Esophagus muscularis mucosa (tissue), 4 donors: ENCODE measurements at places on chromosomes 6 and 20. TPM values are rescaled to one million over a fixed set of nuclear protein-coding genes. Genes with fewer than 3 reads are reported as not detected.

DNA sequence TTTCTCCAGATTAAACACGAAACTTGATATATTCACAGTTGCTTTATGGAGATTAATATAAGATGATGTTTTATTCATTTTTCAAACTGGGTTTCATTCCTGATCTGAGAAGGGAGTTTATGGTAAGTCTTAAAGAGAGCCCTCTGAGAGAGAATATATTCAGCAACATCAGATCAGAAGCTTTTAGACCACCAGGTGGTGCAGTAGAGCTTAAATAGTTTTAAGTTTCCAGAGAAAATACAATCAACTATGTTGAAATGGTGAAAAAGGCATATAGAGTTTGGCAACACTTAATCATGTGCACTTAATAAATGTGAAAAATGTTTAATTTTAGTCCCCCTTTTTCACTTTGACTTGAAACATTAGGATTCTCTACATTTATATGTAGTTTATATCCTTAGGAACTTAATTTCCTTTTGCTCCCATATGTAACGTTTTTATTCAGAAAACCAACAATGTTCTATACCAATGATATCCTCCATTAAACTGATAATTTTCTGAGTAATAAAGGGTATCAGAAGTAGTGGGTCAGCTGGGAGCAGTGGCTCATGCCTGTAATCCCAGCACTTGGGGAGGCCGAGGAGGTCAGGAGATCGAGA, 86.4 kb upstream of the CLDN20 start:
- no peak for DNase-seq
- H3K27me3 ChIP-seq = no peaks in the 10 kb centered on the region
- no peaks in the 10 kb centered on the region for H3K36me3 ChIP-seq
- H3K27ac ChIP-seq = no peak overlapping the region

DNA sequence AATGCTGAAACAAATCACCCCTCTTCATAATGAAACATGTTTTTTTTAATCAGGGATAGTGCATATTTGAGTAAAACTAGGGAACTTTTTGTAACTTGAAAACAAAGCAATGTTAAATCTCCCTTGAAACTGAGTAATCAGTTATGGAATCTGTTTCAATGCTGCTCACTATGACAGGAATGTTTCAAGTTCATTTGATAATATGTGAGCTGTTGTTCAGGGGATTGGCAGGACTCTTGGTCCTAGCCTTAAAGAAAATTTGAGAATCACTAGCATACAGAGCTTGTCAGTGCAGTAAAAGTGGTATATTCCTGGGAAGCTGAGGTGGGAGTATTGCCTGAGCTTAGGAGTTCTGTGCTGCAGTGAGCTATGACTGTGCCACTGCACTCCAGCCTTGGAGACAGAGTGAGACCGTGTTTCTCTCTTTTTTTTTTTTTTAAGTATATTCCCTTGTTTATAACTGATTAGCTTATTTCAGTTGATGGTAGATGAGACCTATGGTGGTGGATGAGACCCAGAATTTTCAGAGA, 21.6 kb upstream of the CALHM6 start:
- no peak overlapping the region for H3K4me3 ChIP-seq
- no peaks in the 10 kb centered on the region for H3K4me1 ChIP-seq
- H3K27me3 ChIP-seq = no peaks in the 10 kb centered on the region
- no peak for DNase-seq
- peaks cover 10% of the 10 kb centered on the region for H3K36me3 ChIP-seq
- no peak overlapping the region for H3K27ac ChIP-seq

DNA sequence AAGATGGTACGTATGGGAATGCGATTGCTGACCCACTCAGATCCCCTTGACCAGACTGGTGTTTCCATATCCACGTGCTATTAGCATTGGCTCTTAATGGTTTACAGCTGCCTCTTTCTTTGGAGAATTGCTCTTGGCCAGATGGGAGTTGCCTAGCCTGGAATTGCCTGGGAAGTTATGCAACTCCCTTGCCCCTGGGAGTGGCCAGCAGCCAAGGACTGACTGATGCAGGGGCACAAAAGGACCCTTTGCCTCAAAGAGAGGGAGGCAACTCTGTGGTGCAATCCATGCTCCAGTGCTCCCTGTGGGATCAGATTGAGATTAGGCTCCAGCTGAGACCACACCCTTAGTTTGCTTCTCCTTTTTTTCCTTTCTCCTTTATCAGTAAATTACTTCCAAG, 203.5 kb upstream of the JAG1 start:
- H3K27ac ChIP-seq = no peak overlapping the region
- H3K36me3 ChIP-seq = no peaks in the 10 kb centered on the region
- no peak for DNase-seq
- no peaks in the 10 kb centered on the region for H3K27me3 ChIP-seq
- no peaks in the 10 kb centered on the region for H3K4me1 ChIP-seq

C6orf163 gene
- total RNA-seq = 0.99 TPM

MUCL3 gene
- total RNA-seq = not detected

DNA sequence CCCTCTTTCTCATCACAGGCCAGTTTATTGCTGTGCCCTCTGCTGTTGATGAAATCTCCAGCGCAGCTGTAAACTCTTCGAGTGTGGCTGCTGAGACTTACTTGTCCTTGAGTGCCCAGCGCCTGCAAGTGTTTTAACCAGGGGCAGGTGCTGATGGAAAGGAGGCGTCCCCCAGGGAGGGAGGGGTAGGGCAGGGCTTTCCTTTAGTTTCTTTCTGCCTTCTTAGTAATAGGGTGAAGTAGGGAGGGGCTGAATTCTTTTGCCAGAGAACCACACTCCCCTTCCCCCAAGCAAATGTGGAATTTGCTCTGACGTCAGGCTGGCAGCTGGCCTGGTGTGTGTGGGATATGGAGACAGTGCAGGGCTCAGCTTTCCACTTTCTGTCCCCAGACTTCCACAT, 61.2 kb downstream of the IGF2R start:
- H3K4me1 ChIP-seq = peaks cover 20% of the 10 kb centered on the region
- DNase-seq = peak; percentile 95
- H3K27ac ChIP-seq = peak overlapping the region; percentile 79
- H3K4me3 ChIP-seq = peak overlapping the region; percentile 21
- no peaks in the 10 kb centered on the region for H3K27me3 ChIP-seq

DNA sequence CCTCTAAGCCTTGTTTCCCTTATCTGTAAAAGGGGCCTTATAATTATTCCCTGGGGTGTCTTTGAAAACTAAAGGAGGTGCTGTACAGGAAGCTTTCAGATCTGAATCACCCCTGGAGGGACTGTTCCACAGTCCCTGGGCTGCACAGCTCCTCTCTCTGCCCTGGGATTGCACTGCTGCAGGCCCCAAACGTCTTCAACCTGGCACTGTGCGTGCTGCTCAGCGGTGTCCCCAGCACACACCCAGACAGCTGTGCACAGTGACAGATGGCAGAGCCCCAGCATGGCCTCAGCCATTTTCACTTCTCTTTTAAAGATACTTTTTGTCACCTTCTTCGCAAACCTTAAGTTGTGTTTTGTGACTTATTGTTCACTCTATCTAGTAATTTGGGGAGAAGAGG, 50.7 kb upstream of the INSM1 start:
- no peak overlapping the region for H3K27ac ChIP-seq

GRCh38 chr6:154474648-154475428, 35.6 kb downstream of the CNKSR3 start:
- H3K4me3 ChIP-seq = no peak overlapping the region
- H3K27ac ChIP-seq = peak overlapping the region; percentile 81
- no peaks in the 10 kb centered on the region for H3K27me3 ChIP-seq
- no peak for DNase-seq

DNA sequence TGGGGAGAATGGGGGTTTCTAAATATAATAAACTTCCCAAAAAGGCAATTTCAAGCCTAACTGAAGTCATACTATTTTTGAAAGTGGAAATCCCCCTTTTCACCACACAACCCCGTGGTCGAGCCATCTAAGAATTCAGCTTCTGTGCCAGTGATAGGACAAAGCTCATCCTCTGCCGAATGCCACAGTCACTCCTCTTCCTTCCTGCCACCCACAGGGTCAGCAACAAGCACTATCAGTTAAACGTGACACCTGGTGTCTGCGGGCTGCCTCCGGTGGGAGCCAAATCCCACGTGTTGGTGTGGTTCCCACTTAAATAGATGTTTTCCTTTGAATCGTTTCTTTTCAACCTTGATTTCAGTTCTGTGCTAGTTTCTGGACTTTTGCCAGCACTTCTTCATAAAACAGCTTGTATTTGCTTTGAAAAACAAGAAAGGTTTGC, 60.7 kb downstream of the TNFAIP3 start:
- H3K4me3 ChIP-seq = no peak overlapping the region
- no peak for DNase-seq
- H3K36me3 ChIP-seq = no peaks in the 10 kb centered on the region
- H3K4me1 ChIP-seq = peaks cover 27% of the 10 kb centered on the region

- H3K4me1 ChIP-seq = peaks cover 88% of the 10 kb centered on the region
- DNase-seq = no peak
- no peak overlapping the region for H3K4me3 ChIP-seq
- no peaks in the 10 kb centered on the region for H3K27me3 ChIP-seq
These were observed 12.1 kb downstream of the BCL2L1 start for GRCh38 chr20:31710423-31711108.

DNA sequence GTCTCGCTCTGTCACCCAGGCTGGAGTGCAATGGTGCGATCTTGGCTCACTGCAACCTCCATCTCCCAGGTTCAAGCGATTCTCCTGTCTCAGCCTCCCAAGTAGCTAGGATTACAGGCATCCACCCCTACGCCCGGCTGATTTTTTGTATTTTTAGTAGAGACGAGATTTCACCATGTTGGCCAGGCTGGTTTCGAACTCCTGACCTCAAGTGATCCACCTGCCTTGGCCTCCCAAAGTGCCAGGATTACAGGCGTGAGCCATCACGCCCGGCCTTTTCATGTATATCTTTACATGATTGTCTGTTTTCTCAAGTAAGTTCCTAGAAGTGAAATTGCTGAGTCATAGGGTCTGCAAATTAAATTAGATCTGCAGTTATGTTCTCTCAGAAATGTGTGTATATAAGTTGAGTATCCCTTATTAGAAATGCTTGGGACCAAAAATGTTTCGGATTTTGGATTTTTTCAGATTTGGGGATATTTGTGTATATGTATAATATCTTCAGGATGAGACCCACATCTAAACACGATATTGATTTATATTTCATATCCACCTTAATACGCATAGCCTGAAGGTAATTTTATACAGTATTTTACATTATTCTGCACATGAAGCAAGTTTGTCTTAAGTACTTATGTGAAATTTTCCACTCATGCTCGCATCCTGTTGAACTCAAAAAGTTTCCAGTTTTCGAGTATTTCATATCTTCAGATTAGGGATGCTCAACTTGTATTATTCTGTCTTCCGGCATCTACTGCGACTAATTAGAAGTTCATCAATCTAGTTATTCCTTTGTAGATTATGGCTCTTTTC, 40.4 kb downstream of the TAB2 start:
- no peak overlapping the region for H3K27ac ChIP-seq
- H3K27me3 ChIP-seq = no peaks in the 10 kb centered on the region
- DNase-seq = no peak
- H3K36me3 ChIP-seq = no peaks in the 10 kb centered on the region

GRCh38 chr20:50464026-50464724, 46.0 kb upstream of the PTPN1 start:
- no peak for DNase-seq
- H3K27me3 ChIP-seq = no peaks in the 10 kb centered on the region
- H3K4me1 ChIP-seq = peaks cover 39% of the 10 kb centered on the region
- H3K4me3 ChIP-seq = peak overlapping the region; percentile 42

DNA sequence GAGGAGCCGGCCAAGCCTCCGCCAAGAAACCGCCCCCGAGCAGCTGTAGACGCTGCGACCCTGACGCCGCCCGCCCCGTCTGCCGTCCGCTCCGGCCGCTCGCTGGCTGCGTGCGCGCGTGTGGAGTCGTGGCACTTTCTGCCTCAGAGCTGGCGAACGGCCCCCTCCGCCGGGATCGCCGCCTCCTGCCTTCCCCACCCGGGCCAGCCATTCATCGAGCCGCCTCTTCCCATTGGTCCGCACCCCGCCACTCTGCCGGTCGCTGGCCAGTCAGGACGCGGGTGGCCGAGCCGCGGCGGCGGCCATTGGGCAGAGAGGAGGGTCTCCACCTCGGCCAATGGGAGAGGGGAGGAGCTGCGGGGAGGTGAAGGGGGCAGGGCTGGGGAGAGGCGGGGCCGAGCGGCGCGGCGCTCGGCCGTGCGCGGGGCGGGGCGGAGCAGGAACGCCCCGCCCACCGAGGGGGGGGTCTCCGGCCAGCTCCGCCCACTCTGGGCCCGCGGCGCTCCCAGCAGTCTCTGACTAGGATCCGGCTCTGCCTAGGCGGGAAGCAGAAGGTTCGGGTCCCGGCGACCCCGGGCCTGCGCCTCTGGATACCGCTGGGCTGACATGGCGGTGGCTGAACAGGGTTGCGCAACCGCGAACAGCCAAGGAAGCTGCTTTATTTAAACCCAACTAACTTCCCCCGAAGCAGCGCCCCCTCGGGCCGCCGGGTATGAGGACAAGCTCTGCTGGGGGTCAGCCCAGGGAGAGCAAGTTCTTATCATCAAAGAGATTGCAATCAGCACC, at the start of gene RRBP1:
Gene RRBP1, minus strand, starts transcription at position 140 of the 786 bp plus-strand sequence. CDS start 21,735 bp downstream, outside the sequence.
- H3K4me3 ChIP-seq = peak within 1 kb of the TSS; percentile 94
- no peaks in the 10 kb centered on the region for H3K27me3 ChIP-seq
- H3K36me3 ChIP-seq = no peaks in the 10 kb centered on the region
- DNase-seq = peak; percentile 99
- peaks cover 28% of the 10 kb centered on the region for H3K4me1 ChIP-seq
- H3K27ac ChIP-seq = peak within 1 kb of the TSS; percentile 87

DNA sequence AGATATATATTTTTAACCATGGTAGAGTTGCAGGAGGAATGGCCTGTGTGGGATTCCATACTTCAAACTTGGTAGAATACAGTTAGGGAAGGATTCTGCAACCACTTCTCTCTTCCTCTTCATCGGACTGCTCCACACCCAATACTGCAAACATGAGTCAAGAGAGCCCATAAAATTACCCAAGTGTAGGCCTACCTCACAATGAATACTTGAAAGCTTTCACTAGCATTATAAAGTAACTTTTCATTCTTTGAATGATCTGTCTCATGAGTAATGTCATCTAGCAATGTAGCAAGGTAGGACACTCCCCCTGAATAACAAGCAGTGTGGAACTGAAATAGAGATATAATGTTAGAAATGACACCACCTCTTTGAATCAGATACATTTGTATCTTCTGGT, 79.4 kb downstream of the FOXC1 start:
- no peaks in the 10 kb centered on the region for H3K4me1 ChIP-seq
- DNase-seq = no peak
- no peaks in the 10 kb centered on the region for H3K36me3 ChIP-seq

GRCh38 chr6:169776379-169776778, 25.0 kb downstream of the ERMARD start:
- H3K4me1 ChIP-seq = no peaks in the 10 kb centered on the region
- H3K27me3 ChIP-seq = no peaks in the 10 kb centered on the region
- peak; percentile 55 for DNase-seq
- H3K27ac ChIP-seq = no peak overlapping the region
- H3K36me3 ChIP-seq = peaks cover 74% of the 10 kb centered on the region
